Gastroesophageal sphincter (tissue), 4 donors: ENCODE measurements at places on chromosomes 2 and 18. TPM values are rescaled to one million over a fixed set of nuclear protein-coding genes. Genes with fewer than 3 reads are reported as not detected.

DNA sequence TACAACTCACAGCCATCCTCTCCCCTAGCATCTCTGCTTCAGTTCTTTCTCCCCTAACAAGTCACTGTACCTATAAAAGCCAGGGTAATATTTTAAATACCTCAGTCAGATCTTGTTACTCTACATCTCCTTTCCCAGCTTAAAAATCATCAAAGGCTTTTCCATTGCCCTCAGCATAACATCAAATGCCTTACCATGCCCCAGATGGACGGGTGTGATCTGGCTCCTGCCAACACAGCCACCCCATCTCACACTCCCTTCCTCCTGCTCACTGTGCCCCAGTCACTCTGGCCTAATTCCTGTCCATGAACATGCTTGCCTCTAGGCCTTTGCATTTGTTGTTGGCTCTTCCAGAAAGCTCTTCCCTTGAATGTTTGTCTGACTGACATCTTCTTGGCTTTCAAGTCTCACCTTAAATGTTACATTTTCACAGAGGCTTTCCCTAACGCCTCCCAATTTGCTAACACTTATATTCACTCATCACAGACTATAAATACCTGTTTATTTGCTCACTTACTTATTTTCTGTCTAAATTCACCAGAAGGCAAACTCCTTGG is 640.9 kb downstream of the NYAP2 start:
- no peaks in the 10 kb centered on the region for H3K27me3 ChIP-seq
- no peak overlapping the region for H3K27ac ChIP-seq
- H3K4me3 ChIP-seq, result no peak overlapping the region

DNA sequence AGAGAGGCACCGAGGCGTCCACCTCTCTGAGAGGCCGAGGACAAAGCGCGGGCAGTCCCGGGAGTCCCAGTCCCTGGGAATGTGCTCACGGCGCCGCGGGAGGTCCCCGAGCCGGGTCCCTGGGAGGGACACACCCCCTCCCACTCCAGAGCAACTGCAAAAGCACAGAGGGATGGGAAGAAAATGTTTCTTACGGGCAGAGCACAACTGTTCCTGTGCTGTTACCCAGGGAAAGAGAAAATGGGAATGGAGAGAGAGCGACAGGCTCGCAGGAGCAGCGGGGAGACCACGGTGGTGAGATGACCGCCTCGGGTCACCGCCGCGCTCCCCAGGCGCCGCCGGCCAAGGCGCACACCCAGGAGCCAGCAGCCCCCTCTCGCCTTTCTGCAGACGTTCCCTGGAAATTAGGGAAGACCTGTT is 1.2 kb upstream of the BCL11A start:
- peak overlapping the region; percentile 81 for H3K27ac ChIP-seq
- H3K4me3 ChIP-seq, result peak overlapping the region; percentile 70
- peak; percentile 2 for ATAC-seq
- peaks cover 31% of the 10 kb centered on the region for H3K4me1 ChIP-seq
- peaks cover 92% of the 10 kb centered on the region for H3K27me3 ChIP-seq
- no peaks in the 10 kb centered on the region for H3K36me3 ChIP-seq

DNA sequence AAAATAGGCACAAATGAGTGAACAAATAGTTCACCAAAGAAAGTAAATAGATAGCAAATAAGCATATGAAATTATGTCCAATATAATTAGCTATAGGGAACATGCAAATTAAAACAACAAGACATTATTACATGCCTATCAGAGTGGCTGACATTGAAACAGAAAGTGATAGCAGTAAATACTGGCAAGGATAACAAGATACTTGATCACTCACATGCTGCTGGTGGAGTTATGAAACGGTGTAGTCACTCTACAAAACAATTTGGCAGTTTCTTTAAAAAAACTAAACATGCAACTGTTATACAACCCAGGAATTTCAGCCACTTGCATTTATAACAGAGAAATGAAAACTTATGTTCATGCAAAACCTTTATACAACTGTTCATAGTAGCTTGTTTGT is 439.2 kb upstream of the ACVR2A start:
- H3K27ac ChIP-seq, result no peak overlapping the region
- no peaks in the 10 kb centered on the region for H3K36me3 ChIP-seq
- H3K4me3 ChIP-seq, result no peak overlapping the region
- no peak for ATAC-seq
- no peaks in the 10 kb centered on the region for H3K4me1 ChIP-seq

The PSMA8 gene
- total RNA-seq, result not detected

The NCKAP1 gene
- 301 TPM for total RNA-seq

The CCDC142 gene
- 7.3 TPM for total RNA-seq

- no peak overlapping the region for H3K4me3 ChIP-seq
- H3K4me1 ChIP-seq, result no peaks in the 10 kb centered on the region
- H3K27me3 ChIP-seq, result no peaks in the 10 kb centered on the region
- no peak for ATAC-seq
- no peaks in the 10 kb centered on the region for H3K36me3 ChIP-seq
- no peak overlapping the region for H3K27ac ChIP-seq
Measured at GRCh38 chr18:11419338-11419737, 190.1 kb upstream of the SLC35G4 start.

GRCh38 chr18:37261246-37261840 is 304.3 kb downstream of the CELF4 start:
- ATAC-seq, result no peak
- H3K36me3 ChIP-seq, result no peaks in the 10 kb centered on the region
- peaks cover 93% of the 10 kb centered on the region for H3K27me3 ChIP-seq

- no peaks in the 10 kb centered on the region for H3K4me1 ChIP-seq
- no peak overlapping the region for H3K27ac ChIP-seq
- no peaks in the 10 kb centered on the region for H3K36me3 ChIP-seq
- H3K27me3 ChIP-seq, result no peaks in the 10 kb centered on the region
- no peak for ATAC-seq
Measured at GRCh38 chr2:38791744-38792143, 13.7 kb downstream of the GEMIN6 start.

The NT5DC4 gene
- not detected for total RNA-seq

GRCh38 chr2:59044736-59045135 is 803.6 kb upstream of the FANCL start:
- H3K27ac ChIP-seq, result no peak overlapping the region
- H3K27me3 ChIP-seq, result no peaks in the 10 kb centered on the region
- ATAC-seq, result no peak
- H3K4me1 ChIP-seq, result no peaks in the 10 kb centered on the region
- no peaks in the 10 kb centered on the region for H3K36me3 ChIP-seq
- no peak overlapping the region for H3K4me3 ChIP-seq

DNA sequence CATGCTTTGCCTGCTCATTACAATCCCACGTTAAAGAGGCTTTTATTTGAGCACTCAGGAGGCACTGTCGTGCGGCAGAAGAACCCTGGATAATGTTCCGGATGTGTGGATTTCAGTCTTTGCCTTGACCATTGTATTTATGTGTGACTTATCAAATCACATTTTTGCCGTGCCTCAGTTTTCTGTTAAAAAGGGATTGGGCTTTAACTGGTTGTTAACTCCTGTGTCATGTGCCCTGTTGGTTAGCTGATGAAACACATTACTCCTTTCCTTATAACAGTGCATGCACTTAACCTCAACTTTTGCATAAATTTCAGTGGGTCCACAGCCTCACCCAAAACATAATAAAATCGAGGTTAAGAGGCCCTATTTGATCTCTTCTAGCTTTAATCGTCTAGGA is 52.7 kb downstream of the NAB1 start:
- no peak for ATAC-seq
- H3K4me3 ChIP-seq, result no peak overlapping the region
- no peaks in the 10 kb centered on the region for H3K4me1 ChIP-seq
- H3K27me3 ChIP-seq, result no peaks in the 10 kb centered on the region
- H3K27ac ChIP-seq, result no peak overlapping the region
- no peaks in the 10 kb centered on the region for H3K36me3 ChIP-seq

GRCh38 chr2:174585146-174585545 is 12.5 kb downstream of the WIPF1 start:
- H3K4me3 ChIP-seq, result no peak overlapping the region
- H3K27ac ChIP-seq, result no peak overlapping the region
- no peaks in the 10 kb centered on the region for H3K27me3 ChIP-seq
- peaks cover 6% of the 10 kb centered on the region for H3K4me1 ChIP-seq
- ATAC-seq, result no peak
- H3K36me3 ChIP-seq, result peaks cover 47% of the 10 kb centered on the region

DNA sequence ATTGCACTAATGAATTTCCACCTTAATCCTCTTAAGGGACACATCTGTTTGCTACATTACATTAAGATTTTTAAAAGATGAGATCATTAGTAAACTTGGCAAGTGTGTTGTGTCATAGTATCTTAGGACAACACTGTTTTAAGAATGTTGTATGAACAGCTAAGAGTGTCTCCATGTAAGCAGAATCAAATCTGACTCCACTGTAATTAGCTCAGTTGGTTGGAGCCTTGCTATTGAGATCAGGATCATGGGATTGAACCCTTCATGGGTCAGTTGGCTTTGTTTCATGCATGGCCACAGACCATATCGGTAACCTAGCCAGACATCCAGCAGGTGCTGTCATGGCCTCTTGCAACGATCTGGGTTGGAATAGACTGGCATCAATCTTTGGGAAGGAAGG is 5.2 kb downstream of the FHOD3 start:
- no peak for ATAC-seq
- peaks cover 10% of the 10 kb centered on the region for H3K27me3 ChIP-seq
- H3K36me3 ChIP-seq, result no peaks in the 10 kb centered on the region
- H3K4me3 ChIP-seq, result no peak overlapping the region
- H3K27ac ChIP-seq, result no peak overlapping the region

- ATAC-seq, result no peak
- no peak overlapping the region for H3K4me3 ChIP-seq
- H3K27ac ChIP-seq, result no peak overlapping the region
- H3K27me3 ChIP-seq, result no peaks in the 10 kb centered on the region
Measured at GRCh38 chr18:6748241-6748640, 18.7 kb downstream of the ARHGAP28 start.

The LIMS2 gene
- total RNA-seq, result 81.4 TPM

The TMEM200C gene
- 0.15 TPM for total RNA-seq

DNA sequence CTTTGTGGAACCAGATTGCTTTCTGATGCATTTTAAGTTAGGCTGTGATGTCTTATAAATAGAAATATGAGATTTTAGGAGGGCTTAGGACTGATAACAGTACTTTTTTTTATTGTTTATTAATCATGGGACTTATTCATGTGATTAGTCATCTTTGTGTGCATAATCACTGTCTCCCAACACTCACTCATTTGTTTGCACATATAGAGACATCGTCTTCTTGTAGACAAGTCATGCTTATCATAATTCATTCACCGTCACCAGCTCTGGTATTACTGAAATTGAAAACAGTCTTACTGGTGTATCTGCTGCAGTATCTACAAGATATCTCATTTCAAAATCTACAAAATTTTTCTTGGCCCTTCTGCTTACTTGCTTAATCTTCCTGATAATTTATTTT is 45.8 kb downstream of the WDR7 start:
- no peaks in the 10 kb centered on the region for H3K27me3 ChIP-seq
- ATAC-seq, result no peak
- H3K27ac ChIP-seq, result no peak overlapping the region
- no peaks in the 10 kb centered on the region for H3K36me3 ChIP-seq
- no peak overlapping the region for H3K4me3 ChIP-seq

The METTL4 gene
- total RNA-seq, result 9.5 TPM

GRCh38 chr2:195612611-195613495 is 44.2 kb upstream of the SLC39A10 start:
- peaks cover 22% of the 10 kb centered on the region for H3K4me1 ChIP-seq
- peak overlapping the region; percentile 37 for H3K27ac ChIP-seq
- H3K4me3 ChIP-seq, result no peak overlapping the region
- H3K36me3 ChIP-seq, result no peaks in the 10 kb centered on the region
- ATAC-seq, result no peak

DNA sequence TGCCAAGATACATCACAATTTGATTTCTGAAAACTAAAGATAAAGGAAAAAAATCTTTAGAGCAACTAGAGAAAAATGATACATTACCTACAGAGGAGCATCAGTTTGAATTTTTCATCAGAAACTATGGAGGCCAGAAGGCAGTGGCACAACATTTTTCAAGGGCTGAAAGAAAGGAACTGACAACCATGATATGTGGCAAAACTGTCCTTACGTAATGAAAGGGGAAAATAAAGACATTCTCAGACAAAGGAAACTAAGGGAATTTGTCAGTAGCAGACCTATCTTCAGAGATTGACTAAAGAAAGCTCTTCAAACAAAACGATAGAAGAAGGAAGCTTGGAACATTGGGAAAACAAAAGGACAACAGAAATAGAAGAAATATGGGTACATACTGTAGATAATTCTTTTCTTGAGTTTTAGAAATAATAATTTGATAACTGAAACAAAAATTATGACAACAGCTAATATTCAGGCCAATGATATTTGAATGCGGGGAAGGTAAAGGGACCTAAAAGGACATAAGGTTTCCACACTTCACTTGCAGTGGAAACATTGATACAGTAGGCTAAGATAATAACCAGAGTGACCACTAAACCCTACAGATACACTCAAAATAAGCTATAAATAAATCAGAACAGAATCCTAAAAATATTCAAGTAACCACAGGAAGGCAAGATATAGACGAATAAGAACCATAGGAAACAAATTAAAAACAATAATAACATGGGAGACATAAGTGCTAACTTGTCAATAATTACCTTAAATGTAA is 70.0 kb upstream of the NPAS2 start:
- ATAC-seq, result no peak
- no peak overlapping the region for H3K27ac ChIP-seq
- no peaks in the 10 kb centered on the region for H3K36me3 ChIP-seq
- peaks cover 8% of the 10 kb centered on the region for H3K4me1 ChIP-seq

DNA sequence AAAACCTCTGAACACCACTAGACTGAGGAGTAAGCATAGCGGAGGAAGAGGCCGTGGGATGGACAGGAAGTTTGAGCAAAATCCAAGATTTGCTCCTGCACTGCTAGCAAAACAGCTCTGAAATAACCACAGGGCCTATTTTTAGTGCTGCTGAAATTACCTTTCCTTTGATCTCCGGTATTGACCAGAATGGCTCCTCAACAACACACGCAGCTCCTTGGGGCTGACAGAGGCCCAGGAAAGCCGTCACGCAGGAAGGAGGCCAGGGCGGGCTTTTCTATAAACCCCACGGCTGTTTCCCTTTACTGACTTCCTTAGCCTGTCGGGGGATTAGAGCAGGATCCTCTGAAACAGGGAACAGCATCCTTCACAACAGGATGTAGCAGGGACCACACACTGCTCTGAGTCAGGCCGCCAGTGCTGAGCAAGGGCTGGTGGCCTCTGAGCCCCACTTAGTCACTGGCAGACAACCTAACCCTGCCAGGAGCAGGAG is 80.8 kb upstream of the LCLAT1 start:
- H3K27me3 ChIP-seq, result no peaks in the 10 kb centered on the region
- no peak overlapping the region for H3K27ac ChIP-seq
- H3K4me1 ChIP-seq, result peaks cover 18% of the 10 kb centered on the region
- H3K4me3 ChIP-seq, result no peak overlapping the region

The CYTIP gene
- total RNA-seq, result 10.6 TPM

The POTEC gene
- not detected for total RNA-seq
